ENCODE measurements at places on chromosomes 3 and 15. TPM values are rescaled to one million over a fixed set of nuclear protein-coding genes. Genes with fewer than 3 reads are reported as not detected.

Gene SH2D7
- total RNA-seq = not detected

- no peaks in the 10 kb centered on the region for H3K27me3 ChIP-seq
- H3K4me1 ChIP-seq = no peaks in the 10 kb centered on the region
- no peak for DNase-seq
- H3K4me3 ChIP-seq = no peak overlapping the region
Measured at GRCh38 chr3:102307442-102307841, 127.4 kb upstream of the ZPLD1 start.

Gene ANP32A
- total RNA-seq = 129 TPM

- H3K36me3 ChIP-seq = peaks cover 43% of the 10 kb centered on the region
- peak overlapping the region; percentile 96 for H3K4me3 ChIP-seq
- peak overlapping the region; percentile 97 for H3K27ac ChIP-seq
Measured at GRCh38 chr3:49721896-49722781, 1.6 kb downstream of the GMPPB start.

DNA sequence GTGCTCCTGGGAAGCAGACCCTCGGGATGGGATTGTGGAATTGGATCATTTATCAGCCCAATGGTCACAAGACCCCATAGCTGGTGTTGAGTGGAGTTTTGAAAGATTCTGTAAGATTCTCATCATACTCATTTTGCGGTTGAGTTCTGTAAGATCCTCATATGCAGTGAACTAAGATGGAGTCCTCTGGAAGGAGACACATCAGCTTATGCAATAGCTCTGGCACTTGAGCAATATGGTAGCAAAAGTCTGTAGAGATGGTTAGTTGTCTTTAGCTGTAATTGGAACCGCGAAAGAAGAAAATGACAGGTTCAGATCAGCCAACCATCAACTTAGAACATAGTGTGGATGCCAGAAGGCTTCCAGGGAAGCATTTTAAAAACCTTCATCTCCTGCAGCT lies 184.5 kb upstream of the TSC22D2 start:
- H3K27me3 ChIP-seq = no peaks in the 10 kb centered on the region
- no peaks in the 10 kb centered on the region for H3K36me3 ChIP-seq
- peaks cover 7% of the 10 kb centered on the region for H3K4me1 ChIP-seq

DNA sequence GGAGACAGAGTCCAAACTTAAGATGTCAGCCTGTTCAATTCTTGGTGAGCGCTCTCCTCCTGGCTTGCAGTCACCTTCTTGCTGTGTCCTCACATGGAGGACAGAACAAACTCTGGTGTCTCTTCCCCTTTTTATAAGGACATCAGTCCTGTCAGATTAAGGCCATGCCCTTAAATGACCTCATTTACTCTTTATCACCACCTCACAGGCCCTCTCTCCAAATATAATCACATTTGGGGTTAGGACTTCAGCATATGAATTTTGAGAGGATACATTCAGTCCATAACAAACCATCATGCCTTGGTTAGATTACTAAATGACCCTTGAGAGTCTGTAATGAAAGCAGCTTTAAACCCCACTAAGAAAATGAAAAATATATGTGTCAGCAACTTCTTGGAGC lies 175.2 kb downstream of the TAFA4 start:
- H3K4me3 ChIP-seq = no peak overlapping the region
- H3K27me3 ChIP-seq = no peaks in the 10 kb centered on the region
- no peak overlapping the region for H3K27ac ChIP-seq
- H3K4me1 ChIP-seq = no peaks in the 10 kb centered on the region

Gene SHF
- total RNA-seq = 6.4 TPM

DNA sequence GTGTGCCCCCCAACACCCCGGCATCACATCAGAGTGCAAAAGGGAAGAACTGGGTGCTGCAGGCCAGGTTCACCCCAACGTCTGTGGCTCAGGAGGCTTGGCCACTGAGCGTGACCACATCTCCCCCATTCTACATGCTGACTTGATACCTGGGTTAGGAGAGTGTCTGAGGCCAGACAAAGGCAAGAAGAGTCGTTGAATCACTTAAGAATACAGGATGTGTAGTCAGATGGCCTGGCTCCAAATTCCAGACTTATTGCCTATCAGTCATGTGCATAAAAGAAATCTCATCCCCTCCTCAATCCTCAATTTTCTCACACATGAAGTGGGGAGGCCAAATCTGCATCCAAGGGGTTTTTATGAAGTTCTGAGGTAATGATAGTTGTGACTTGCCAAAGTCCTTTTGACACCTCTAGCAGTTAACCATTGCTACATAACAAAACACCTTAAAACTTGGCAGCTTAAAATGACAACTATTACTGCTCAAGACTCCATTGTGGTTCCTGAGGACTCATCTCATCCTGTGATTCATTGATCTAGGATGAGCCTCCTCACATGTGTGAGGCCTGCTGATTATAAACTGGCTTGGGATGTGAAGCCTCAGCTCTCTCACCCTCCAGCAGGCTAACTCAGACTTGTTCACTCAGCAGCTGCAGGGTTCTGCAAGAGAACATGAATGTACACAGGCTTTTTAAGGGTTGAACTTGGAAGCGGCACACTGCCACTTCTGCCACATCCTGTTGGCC lies 138.8 kb upstream of the TLE3 start:
- H3K27me3 ChIP-seq = no peaks in the 10 kb centered on the region
- H3K4me1 ChIP-seq = no peaks in the 10 kb centered on the region
- no peak overlapping the region for H3K27ac ChIP-seq
- H3K4me3 ChIP-seq = no peak overlapping the region

GRCh38 chr3:72278349-72279067 lies 493.6 kb upstream of the PROK2 start:
- no peak overlapping the region for H3K4me3 ChIP-seq
- H3K36me3 ChIP-seq = no peaks in the 10 kb centered on the region
- peaks cover 23% of the 10 kb centered on the region for H3K4me1 ChIP-seq
- DNase-seq = no peak
- H3K27ac ChIP-seq = no peak overlapping the region

Gene MYLK
- 156 TPM for total RNA-seq

- no peaks in the 10 kb centered on the region for H3K36me3 ChIP-seq
- no peak for DNase-seq
- H3K4me1 ChIP-seq = no peaks in the 10 kb centered on the region
- H3K4me3 ChIP-seq = no peak overlapping the region
Measured at GRCh38 chr15:91075739-91076138, 24.3 kb upstream of the SV2B start.

Gene CPNE9
- total RNA-seq = 0.44 TPM

DNA sequence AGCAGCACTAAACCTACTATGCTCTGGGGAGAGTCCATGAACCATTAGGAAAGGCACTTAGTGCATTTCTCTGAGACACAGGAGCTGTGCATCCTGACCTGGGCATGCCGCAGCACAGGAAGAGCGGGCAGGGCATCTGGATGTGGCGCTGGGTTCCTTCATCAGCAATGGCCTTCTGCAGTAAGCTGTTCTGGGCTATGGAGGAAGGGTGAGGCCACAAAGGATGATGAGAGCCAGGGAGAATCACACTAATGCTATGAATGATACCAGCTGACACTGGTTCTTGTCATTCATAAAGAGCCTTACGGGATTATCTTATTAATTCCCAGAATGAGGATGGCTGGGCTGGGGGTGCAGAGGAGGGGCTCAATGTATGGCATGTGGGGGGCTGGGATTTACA lies 12.7 kb upstream of the SCN10A start:
- no peak for DNase-seq
- H3K27ac ChIP-seq = no peak overlapping the region
- H3K4me1 ChIP-seq = no peaks in the 10 kb centered on the region
- no peaks in the 10 kb centered on the region for H3K36me3 ChIP-seq
- peaks cover 3% of the 10 kb centered on the region for H3K27me3 ChIP-seq

DNA sequence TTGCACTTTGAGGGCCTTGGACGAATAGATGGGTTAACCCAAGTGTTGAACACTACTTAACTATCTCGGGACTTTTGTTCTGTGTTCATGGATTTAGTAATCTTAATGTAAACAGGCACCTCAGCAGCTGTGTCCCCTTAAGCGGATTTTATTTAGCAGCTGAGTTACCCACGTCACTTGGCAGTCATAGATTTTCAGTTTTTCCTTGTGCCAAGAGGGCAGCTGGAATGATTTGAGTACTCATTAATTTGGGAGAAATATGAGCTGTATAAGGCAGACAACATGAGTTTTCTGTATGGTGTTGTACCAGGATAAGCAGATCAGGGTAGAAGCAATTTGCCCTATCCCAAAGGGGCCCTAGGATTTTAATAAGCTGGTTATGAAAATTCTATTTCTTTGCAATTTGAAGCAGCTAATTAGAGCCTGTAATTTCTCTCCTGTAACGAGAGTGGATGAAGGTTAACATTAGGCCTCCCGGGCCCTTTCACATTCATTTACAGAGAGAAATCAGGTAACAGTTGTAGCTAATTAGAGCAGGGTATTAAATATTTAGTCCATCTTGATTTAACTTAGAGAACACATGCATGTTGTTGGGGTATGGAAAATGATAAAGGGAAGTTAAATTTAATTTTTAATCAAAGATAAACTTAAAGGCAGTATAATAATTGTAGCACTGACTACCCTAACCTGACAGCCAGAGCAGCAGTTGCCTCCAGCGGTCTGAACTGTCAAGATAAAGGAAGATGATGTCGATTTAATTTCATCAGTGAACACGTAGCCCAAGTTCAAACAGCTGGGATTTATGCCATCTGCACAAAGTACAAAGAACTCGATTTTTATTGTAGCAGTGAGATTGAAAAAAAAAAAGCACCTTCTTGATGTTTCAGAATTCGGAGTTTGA lies 194.5 kb downstream of the LRTM1 start:
- no peaks in the 10 kb centered on the region for H3K4me1 ChIP-seq
- no peak overlapping the region for H3K4me3 ChIP-seq

GRCh38 chr15:69265347-69265955 lies 33.3 kb upstream of the PAQR5 start:
- H3K27ac ChIP-seq = no peak overlapping the region
- no peak for DNase-seq
- no peaks in the 10 kb centered on the region for H3K4me1 ChIP-seq
- no peak overlapping the region for H3K4me3 ChIP-seq

GRCh38 chr3:149648525-149648924 lies 9.3 kb downstream of the WWTR1 start:
- no peaks in the 10 kb centered on the region for H3K27me3 ChIP-seq
- no peak for DNase-seq
- H3K27ac ChIP-seq = no peak overlapping the region
- peak overlapping the region; percentile 20 for H3K4me3 ChIP-seq
- H3K4me1 ChIP-seq = peaks cover 33% of the 10 kb centered on the region
- H3K36me3 ChIP-seq = peaks cover 8% of the 10 kb centered on the region

- no peaks in the 10 kb centered on the region for H3K36me3 ChIP-seq
- H3K27ac ChIP-seq = no peak overlapping the region
- H3K27me3 ChIP-seq = no peaks in the 10 kb centered on the region
- no peak overlapping the region for H3K4me3 ChIP-seq
- H3K4me1 ChIP-seq = no peaks in the 10 kb centered on the region
Measured at GRCh38 chr3:110307065-110307809, 764.4 kb upstream of the NECTIN3 start.

DNA sequence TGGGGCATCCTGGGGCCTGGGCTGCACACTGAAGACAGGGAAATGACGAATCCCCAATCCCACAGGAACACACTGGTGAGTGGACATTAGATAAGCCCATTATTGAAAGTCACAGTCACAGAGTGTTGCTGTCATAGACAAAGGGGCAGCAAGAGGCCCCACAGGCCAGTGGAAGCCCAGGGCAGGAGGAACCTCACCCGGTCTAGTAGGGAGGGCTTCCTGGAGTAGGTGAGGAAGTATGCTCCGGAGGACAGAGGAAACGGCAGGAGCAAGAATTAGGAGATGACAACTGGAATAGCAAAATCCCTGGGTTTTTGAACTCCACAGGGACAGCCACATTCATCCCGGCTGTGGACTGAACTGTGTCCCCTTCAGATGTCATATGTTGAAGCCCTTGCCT lies 101.2 kb downstream of the TPRA1 start:
- no peaks in the 10 kb centered on the region for H3K4me1 ChIP-seq
- DNase-seq = no peak
- no peaks in the 10 kb centered on the region for H3K36me3 ChIP-seq
- H3K4me3 ChIP-seq = no peak overlapping the region
- no peak overlapping the region for H3K27ac ChIP-seq
- H3K27me3 ChIP-seq = no peaks in the 10 kb centered on the region

Gene METTL6
- total RNA-seq = 18.1 TPM

GRCh38 chr3:183381179-183381578 lies 47.2 kb downstream of the MCF2L2 start:
- H3K36me3 ChIP-seq = no peaks in the 10 kb centered on the region
- no peak overlapping the region for H3K4me3 ChIP-seq
- no peak for DNase-seq
- peak overlapping the region; percentile 38 for H3K27ac ChIP-seq
- H3K4me1 ChIP-seq = peaks cover 14% of the 10 kb centered on the region
